Stimulated activated CD4-positive, alpha-beta T cell treated with anti-CD3 and anti-CD28 coated beads, Interleukin-2, amount 100 ng/mL, for 24 hours (primary cell): ENCODE measurements at places on chromosomes 3 and 15.

DNA sequence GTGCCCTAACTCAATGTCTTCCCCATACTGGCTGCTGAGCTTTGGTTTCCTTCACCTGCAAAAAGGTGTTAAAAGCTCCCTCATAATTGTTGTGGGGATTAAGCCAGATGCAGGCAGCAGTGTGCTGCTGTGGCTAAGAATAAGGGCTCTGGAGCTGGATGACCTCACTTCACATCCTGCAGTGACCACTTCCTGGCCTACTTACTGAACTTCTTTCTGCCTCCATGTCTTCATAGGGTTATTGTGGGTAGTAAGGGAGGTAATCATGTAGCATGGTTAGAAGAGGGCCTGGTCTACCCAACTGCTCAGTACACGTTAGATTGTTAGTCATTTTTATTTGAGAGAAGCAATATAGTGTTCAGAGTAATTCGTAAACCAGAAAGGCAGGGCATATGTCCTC is 18.4 kb downstream of the GYG1 start:
- no peak for DNase-seq

DNA sequence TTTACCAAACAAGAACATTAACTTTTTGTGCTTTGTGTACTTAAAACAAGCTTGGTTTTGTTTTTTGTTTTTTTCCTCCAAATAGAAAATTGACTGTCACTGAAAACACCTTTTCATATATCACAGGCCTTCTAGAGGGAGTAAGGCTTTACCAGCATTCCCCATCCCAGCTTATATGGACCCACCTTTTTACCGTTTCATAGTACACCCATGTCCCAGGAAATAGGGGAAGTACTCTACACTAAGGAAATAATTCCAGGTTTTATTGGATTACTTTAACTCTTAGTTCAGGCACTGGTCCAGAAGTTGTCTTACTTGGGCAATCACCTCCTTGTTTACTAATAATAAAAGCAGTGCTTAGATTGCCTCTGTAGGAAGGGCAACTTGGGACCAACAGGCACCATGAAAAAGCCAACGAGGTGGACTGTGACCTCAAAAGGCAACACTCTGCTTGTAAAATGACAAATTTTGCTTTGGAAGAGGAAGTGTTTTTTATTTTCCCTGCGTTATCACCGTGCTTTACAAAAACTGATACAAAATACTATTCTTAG is 26.2 kb downstream of the HMG20A start:
- DNase-seq = no peak

GRCh38 chr15:100765467-100766241 is 114.0 kb upstream of the ALDH1A3 start:
- no peak for DNase-seq

DNA sequence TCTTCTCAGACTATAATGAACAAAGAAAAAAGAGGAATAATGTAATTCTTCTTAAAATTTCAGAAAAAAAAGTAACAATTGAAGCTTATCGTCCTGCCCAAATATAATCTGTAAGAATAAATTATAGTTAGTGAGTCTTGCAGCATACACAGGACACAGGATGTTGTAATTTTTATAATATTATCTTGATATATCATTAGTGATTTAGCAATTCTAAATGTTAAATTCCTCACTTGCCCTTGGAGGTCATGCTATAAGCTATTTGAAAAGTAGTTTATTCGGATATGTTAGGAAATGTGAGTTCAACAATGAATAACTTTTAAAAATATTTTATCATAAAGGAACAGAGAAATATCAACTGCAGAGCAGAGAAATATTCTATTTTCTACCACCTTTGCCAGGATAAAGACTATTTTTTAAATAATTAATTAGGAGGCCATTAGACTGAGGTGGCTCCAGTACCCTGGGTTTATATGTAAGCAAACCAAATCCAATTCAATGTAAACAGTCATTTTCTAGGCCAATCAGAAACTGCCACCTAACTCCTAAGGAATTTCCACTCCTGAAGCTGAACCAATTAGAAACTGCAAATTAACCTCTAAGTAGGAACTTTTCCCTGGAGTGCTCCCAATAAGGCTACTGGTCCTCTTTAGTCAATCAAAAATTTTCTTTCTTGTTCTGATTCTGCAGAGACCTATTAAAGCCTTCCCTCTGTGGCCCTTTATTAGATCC is 1109.3 kb downstream of the ROBO2 start:
- no peak for DNase-seq

GRCh38 chr3:7074217-7074616 is 213.3 kb downstream of the GRM7 start:
- no peak for DNase-seq

GRCh38 chr3:58326267-58326900 is 6.3 kb upstream of the PXK start:
- DNase-seq = no peak

DNA sequence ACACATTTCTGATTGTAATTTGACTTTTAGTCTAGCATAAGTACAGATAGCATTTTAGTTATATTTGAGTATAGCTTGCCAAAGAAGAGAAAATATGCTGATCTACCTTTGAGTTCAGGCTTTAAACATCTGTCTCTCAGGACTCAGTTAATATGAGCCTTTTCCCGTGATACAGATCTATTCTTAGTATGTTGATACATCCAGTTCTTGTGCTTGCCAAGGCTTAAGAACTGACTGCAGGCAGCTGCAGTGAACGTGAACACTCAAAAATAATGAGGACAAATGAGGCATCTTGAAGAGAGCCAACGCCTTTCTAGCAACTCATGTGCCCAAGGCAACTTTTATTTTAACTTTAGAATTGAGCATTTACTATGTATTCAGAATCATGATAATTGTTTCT is 325.5 kb downstream of the SI start:
- DNase-seq = no peak

DNA sequence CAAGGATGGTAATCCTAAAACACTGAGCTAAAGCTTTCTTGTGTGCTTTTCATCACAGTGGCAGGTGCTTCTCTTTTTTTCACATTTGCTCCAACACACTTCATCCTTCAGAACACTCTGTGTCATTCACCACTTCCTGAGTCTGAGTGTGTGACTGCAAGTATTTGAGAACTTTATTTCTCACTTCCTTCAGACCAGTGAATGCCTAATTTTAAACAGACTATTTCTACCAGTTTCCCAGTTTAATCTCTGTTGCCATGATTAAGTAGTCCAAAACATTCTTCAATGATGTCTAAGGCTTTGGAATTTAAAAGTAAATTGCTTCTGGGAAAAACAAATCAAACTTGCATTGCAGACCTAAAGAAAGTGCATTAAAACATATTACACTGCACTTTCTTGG is 541.2 kb downstream of the RBMS3 start:
- no peak for DNase-seq

GRCh38 chr3:16595778-16596177 is 9.4 kb downstream of the DAZL start:
- no peak for DNase-seq
